ENCODE measurements at places on chromosomes 6 and 20.

DNA sequence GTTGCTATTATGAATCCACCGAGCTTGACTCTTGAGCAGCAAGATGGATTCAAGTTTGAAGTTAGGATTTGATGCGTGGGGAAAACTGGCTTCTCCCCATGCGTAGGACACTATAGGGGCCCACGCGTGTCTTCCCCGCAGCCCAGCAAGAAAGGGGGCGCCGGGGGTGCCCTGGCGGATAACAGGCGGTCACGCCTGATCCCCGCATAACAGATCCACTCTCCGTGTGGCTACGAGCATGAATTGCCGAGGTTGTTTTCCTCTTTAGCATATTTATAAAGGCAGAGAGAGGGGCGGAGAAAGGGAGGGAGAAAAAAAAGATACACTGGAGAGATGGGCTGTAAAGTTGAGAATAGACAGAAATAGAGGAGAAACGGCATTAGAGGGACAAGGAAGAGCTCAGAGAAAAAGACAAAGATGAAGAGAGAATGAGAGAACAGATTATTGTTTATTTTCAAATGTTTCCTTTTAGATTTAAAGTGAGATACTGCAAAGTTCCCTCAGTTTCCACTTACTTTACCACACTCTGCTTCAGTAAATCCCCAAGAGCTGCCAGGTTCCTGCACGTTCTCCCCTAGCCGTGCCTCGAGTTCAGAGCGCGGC is 32.0 kb downstream of the TFAP2A start:
- no peak for DNase-seq

GRCh38 chr20:5626603-5627002 is 123.6 kb upstream of the SHLD1 start:
- DNase-seq: no peak

- DNase-seq: no peak
Measured at GRCh38 chr6:42520786-42521607, 42.8 kb upstream of the UBR2 start.

DNA sequence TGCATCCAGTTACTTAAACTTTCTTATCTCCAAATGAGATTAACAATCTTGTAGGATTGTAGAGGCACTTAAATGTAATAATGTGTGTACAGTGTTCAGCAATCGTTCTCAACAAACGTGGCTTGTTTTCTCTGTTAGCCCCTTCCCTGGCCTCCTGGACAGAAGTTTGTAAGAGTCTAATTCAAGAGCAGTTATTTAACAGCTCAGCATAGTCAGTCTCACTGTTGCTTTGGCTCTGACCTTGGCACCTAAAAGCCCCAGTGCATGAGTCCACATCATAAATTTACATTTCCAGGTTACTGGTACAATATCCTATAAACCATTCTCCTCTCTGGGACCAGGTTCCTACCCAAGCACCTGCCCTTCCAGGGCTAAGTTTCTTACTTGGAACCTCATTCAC is 11.5 kb upstream of the PHF3 start:
- no peak for DNase-seq

DNA sequence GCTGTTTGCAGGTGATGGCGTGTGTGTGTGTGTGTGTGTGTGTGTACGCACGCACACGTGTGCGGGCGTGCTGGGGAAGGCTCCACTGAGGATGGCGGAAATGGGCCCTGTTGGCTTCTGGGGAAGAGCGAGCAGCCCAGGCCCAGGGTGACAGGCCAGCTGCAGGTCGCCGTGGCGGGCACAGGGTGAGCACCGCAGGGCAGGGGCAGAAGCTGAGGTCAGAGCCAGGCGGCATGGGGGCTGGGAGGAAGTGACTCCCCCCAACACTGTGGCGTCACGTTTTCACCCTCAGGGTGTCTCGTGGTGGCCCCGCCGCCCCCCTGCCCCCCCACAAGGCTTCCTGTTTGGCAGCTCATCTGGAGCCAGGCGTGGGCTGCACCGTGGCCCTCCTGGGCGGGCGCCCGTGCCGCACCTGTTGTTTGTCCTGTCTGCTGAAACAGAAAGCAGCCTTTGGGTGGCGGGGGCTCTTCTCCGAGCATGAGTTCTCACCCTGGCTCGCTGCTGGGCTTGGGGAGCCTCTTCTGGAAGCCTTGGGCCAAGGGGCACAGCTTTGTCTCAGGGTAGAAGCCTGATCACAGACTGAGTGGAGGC is 7.1 kb downstream of the RBM38 start:
- no peak for DNase-seq

GRCh38 chr20:17282501-17282900 is 55.7 kb downstream of the PCSK2 start:
- DNase-seq: peak; percentile 42

GRCh38 chr6:169237496-169238134 is 16.0 kb downstream of the THBS2 start:
- no peak for DNase-seq

DNA sequence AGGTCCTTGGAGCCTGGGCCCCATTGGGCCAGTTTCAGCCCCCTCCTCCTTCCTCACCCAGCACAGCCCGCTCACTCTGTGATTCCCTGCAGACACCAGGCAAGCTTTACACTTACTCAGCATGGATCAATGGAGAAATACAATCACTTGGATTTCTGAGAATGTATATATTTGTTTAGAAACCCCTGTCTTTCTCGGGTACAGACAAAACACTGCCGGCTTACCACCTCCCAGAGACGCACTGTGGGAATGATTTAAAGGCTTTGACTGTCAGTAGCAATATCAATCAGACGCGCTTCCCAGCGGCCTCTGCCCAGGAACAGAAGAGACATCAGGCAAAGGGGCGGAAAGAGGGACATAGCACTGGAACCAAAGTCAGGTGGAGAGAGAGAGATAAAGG is 186.5 kb downstream of the MAFB start:
- DNase-seq: no peak

Measured in NCI-H82 (cell line).